ENCODE measurements at places on chromosomes 3 and 15.

DNA sequence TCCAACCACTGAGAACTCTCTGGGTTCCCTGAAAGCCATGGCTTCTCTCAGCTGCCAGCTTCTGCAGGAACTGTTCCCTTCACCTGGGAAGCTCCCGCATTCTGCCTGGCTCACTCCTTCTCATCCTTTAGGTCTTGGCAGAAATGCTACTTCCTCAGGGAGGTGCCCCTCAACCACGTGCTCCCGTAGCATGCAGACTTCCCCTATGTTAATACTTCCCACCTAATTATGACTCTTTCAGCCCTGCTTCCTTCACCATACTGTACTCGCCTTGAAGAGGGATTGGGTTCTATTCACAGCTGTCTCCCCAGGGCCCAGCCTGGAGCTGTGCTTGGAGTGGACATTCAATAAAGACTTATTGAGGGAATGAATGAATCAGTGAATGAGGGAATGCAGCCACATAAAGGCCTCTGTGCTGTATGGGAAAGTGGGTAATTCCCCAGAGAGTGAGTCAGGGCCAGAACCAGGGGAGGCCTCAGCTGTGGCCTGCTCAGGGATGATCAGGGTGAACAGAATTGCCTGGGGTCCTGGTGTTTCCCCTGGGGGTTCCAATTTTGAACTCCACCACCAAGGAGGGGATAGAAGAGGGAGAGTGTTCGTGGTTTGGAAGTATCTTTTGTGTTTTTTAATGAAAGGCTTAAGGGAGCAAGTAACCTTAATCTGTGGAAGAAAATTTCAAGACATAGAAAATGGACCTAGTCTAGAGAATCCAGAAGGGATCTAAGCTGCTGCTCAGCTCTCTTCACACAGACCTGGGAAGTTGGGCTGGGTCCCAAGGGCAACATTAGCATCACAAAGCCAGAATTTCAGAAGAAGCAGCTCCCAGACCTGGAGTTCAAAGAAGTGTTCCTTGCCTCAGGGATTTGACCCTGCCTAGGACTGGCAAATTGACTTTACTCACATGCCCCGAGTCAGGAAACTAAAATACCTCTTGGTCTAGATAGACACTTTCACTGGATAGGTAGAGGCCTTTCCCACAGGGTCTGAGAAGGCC is 14.6 kb upstream of the FAM107A start:
- DNase-seq = no peak

GRCh38 chr3:50502584-50503423 is 630 bp downstream of the CACNA2D2 start:
- peak; percentile 91 for DNase-seq

- DNase-seq = peak; percentile 23
Observed at GRCh38 chr3:12005951-12006625, 1.9 kb downstream of the SYN2 start.

- DNase-seq = no peak
Observed at GRCh38 chr3:109195815-109196214, 59.3 kb downstream of the C3orf85 start.

GRCh38 chr3:123757281-123757940 is 126.7 kb downstream of the MYLK start:
- DNase-seq = no peak

GRCh38 chr15:60795471-60795870 is 316.5 kb upstream of the ICE2 start:
- no peak for DNase-seq

All from H7 (cell line).